ENCODE measurements at places on chromosomes 2 and 18.

DNA sequence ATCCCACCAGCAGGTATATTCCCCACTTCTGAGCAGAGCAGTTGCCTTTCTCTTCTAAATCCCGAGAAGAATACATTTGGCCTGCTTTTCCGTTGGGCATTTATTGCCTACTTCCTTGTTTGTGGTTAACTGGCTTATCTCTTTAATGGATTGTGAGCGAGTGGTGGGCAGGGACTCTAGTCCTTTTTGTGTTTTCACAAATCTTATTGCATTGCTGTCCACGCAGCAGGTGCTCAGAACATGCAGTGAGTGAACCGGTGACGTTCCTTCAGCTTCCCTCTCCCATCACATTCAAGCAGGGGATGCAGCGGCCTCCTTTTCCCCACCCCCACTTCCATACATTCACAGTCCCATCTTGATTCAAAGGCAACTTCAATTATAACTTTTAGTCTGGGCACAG is 28.9 kb upstream of the GAREM2 start:
- no peak for DNase-seq

- no peak for DNase-seq
Observed at GRCh38 chr18:55488473-55488872, 99.5 kb downstream of the TCF4 start.

GRCh38 chr2:232281858-232282507 is 96.6 kb upstream of the ALPP start:
- DNase-seq, result no peak

GRCh38 chr2:39730685-39731302 is 48.3 kb downstream of the THUMPD2 start:
- no peak for DNase-seq

DNA sequence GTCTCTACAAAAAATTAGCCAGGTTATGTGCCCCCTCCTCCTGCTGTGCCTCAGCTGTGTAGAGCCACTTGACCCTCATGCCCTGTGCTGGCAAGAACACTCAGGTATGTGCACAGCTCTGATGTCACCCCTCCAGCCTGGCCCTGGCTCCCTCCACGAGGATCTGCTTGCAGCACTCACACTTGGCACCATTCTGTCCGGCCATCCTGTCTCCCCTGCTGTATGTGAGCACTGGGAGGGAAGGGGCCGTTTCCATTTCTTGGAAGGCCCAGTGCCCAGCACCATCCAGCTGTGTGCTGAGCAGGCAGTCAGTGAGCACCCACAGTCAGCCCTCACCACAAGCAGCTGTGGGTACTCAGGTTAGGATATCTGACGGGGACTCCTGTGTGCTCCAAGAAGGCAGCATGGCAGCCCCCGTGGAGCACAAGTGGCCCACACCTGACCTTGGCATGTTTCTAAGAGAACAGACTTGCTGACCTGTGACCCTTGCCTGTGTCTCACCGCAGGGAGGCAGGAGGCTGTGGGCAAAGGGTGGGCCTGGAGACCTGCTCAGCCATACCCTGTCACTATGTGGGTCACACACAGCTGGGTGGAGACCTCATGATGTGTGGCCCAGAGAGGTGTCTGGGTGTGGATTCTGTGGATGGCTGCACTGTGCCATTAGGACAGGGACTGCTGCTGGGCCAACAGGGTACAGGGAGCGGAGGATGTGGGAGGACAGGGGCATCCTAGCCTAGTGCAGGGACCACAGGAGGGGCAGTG is 31.5 kb downstream of the USP34 start:
- no peak for DNase-seq

- no peak for DNase-seq
Observed at GRCh38 chr18:78798402-78799175, 181.0 kb upstream of the SALL3 start.

- DNase-seq, result peak; percentile 71
Observed at GRCh38 chr2:148874868-148875341, at the start of gene KIF5C. Gene KIF5C, plus strand, starts transcription at chr2:148875227. Its CDS starts 391 bp downstream, at chr2:148875618.

DNA sequence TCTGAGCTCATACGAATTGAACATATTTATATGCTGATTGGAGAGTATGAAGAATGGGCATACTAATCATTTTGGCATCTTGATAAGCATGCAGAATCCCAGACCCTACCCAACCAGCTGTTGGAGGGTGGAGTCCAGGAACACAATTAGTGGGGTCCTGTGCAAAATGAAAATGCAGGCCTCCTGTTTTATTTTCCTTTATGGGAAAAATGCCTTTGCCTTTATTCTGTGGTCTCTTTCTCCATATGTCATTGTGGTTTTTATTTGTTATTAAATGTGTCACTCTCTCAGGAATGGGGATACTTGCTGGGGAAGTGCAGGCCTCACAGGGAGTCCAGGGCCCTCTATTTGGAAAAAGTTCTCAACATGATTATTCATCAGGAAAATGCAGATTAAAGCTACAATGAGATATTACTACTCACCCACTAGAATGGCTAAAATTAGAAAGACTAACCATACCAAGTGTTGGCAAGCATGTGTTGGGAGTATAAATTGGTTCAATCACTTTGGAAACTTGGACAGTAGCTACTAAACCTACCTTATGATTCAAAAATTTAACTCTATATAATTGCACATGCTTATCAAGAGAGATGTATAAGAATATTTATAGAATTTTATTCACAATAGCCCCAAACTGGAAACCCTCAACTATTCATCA is 223.1 kb upstream of the FBXO11 start:
- no peak for DNase-seq
